ENCODE measurements at places on chromosomes 4 and X. TPM values are rescaled to one million over a fixed set of nuclear protein-coding genes. Genes with fewer than 3 reads are reported as not detected.

DNA sequence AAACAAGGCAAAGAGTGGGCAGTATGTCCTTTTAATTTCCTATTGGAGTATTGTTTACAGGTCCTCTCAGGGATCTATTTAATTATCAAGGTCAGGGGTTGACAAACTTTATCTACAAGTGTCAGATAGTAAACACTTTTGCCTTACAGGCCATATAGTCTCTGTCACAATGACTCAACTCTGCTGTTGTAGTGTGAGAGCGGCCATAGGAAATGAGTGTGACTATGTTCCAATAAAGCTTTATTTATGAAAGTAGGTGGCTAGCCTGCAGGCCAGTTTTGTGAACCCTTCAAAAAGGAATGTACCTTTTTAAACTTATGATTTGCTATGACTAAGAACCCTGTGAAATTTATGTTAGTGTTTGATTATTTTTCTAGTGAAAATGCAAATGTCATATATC, 156.1 kb downstream of the GPAT3 start:
- H3K27me3 ChIP-seq = no peaks in the 10 kb centered on the region
- no peak for DNase-seq
- H3K27ac ChIP-seq = no peak overlapping the region
- no peak overlapping the region for H3K4me3 ChIP-seq
- H3K4me1 ChIP-seq = no peaks in the 10 kb centered on the region

DNA sequence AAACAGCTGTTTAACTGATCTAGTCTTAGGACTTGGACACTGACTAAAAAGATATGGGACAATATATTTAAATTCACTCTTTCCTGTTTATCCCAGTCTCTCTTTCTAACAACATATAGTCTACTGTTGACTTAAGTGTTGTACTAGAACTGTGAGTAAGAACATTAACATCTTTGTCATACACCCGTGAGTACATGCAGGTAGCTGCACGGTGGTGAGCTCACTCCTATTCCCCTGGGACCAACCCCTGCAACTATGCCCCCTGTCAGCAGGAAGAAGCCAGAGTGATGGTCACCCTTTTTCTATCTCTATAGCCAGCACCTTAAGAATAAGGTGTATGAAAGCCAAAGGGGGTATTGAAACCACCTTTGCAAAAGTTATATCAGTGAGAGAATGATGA, 17.6 kb downstream of the TBL1X start:
- no peak overlapping the region for H3K4me3 ChIP-seq
- no peaks in the 10 kb centered on the region for H3K36me3 ChIP-seq
- DNase-seq = no peak
- H3K27me3 ChIP-seq = no peaks in the 10 kb centered on the region

GRCh38 chr4:152118819-152119553, 358.2 kb upstream of the GATB start:
- no peak overlapping the region for H3K27ac ChIP-seq
- no peaks in the 10 kb centered on the region for H3K4me1 ChIP-seq
- DNase-seq = no peak
- H3K4me3 ChIP-seq = no peak overlapping the region

CXCL13 gene
- 1.2 TPM for total RNA-seq

LDB2 gene
- total RNA-seq = 63.3 TPM

Data from stomach (tissue), 19 donors.